ENCODE measurements at places on chromosomes 16 and 17.

- no peak for DNase-seq
These were observed 2.4 kb upstream of the MED13 start for GRCh38 chr17:62067165-62068145.

GRCh38 chr16:23673971-23674614, 4.6 kb upstream of the PLK1 start:
- no peak for DNase-seq

GRCh38 chr16:12434567-12434966, 369.1 kb downstream of the CPPED1 start:
- no peak for DNase-seq

- DNase-seq: no peak
These were observed 37.8 kb downstream of the GNA13 start for GRCh38 chr17:65018610-65019316.

GRCh38 chr16:76164970-76165558, 112.1 kb upstream of the CNTNAP4 start:
- no peak for DNase-seq

DNA sequence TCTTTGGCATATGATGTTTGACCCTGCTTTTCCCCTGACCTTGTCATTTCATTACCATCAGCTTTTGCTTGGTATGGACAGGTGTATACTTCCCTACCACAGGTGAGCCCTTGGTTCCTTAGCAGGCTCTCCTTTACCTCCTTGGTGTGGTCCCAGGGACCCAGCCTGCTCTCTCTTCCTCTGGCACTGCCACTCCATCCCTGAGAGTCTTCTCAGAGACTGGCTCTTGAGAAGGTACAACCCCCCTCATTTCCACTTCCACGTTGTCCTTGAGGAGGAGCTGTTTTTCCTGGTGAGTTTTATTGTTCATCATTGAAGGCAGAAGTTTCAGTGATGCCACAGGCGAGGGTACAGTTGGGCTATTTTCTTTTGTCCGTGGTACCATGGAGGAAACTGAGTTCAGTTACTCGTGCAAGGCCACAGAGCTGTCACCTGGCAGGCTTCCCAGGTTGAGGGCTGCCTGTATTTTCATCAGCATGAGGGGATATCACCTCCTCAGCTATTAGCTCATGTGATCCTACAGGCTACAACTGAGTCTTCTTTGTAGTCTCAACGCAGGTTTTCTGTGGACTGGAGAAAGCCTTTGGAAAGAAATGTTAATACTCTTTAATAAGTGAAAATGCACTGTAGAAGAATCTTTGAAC, 52.3 kb downstream of the MSI2 start:
- DNase-seq: no peak

DNA sequence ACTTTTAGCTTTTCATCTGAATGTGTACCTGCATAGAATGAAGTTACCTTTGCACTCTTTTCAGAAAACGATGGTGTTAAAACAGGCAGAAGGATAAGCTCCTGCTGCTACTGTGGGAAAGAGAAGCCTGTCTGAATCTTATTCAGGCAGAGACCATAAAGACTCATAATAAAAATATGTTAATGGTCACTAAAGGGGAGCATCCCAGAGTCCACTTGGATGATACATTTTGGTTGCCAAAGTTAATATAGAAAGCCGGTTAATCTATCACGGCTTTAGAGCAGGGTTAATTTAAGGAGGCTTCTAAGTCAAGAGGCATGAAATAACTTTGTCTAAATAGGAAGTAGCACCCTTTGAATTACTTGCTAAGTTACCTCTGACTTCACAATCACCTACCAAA, 2.9 kb downstream of the MARCHF10 start:
- DNase-seq: no peak
